A172 (cell line): ENCODE measurements at places on chromosomes 3 and 15.

GRCh38 chr3:41212088-41212487 is 12.8 kb downstream of the CTNNB1 start:
- DNase-seq, result no peak

GRCh38 chr3:47283193-47283537 is 421 bp downstream of the KLHL18 start:
- peak; percentile 2 for DNase-seq

DNA sequence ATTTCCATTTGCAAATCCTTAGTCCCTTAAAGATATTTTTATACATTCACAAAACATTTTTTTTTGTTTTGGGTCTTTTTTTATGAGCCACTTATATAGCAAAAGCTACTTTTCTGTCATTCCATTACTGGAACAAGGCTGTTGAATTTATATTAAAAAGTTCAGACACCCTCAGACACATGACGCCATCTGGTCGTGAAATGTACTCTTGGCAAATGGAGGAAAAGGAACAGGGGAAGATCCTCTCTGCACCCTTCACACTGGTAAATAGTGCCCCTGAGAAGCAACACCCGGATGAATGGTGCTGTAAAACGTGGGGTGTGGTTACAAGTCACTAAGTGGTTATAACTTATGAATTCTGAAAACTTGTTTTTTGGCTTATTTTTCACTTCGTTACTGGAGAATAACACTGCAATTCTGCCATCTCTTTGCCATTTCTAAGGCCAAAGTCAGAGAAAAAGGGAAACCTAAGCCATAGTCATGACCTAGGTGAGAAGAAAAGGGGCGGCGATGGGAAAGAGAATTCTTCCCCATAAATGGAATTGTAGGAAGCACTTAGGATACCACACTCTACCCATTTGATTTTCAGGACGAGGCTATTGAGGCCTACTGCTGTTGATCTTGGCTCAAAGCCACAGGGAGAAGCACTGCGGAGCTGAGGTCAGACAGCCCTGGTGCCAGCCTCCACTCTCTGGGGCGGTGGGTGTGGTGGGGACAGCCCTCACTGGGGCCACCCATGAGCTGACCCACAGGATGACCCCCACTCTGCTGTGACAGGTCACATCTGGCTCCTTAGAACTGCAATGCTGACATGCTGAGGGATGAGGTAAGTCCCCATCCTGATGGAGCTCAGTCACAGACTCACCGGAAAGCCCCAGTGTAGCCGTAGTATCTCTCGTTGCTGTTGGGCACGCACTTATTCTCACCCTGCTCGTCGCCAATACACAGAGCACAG is 21.9 kb downstream of the LTF start:
- no peak for DNase-seq

GRCh38 chr3:10531031-10531430 is 25.6 kb upstream of the ATP2B2 start:
- no peak for DNase-seq

GRCh38 chr3:124986192-124987143 is 51.9 kb upstream of the MUC13 start:
- peak; percentile 100 for DNase-seq

DNA sequence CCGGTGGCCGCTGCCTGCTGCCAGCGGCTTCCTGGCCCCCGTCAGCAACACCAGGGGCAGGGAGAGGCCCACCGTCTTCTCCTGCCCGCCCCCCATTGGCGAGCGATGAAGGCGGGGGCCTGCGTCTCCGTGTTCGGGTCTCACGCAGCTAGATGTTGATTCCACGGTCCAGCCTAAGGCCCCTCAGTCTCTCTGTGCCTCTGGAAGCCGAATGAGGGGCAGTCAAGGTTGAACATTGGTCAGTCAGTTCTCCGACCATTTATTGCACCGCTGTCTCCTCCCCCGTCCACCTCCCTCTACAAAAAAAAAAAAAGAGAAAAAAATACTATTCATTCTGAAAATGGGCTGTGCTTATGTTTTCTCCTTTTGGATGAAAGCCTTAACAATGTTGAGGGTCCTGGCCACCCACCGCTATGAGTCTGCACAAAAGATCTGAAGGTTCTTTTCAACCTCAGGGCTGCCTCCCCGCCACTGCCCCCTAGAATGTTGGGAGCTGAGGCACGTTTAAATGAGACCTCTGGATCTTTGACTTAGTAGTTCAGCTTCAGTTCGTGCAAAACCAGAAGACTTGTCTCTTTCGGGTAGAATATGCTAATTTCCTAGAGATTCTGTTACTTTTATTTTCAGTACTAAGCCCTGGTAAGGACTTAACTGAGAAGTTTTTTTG is 736 bp downstream of the IREB2 start:
- no peak for DNase-seq

- DNase-seq, result no peak
These were observed 73.7 kb downstream of the ARHGEF26 start for GRCh38 chr3:154194877-154195276.

DNA sequence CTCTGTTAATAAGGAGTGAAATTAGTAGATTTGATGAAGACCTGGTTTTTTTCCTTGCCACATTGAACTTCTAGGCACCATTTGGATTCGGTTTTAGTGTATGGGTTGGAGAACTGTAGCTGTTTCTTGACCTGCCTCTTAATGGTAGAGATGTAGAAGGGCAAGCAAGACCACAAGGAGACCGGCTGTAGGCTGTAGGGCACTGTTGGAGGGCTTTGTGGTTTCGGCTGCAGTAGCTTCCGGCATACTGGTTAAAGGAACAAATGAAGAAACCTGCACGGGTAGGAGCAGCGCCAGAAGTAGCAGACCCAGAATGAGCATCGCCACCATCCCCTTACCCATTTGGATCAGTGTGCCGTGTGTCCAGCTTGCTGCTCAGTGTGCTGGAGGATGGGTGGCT is 7.9 kb downstream of the PCLAF start:
- no peak for DNase-seq

DNA sequence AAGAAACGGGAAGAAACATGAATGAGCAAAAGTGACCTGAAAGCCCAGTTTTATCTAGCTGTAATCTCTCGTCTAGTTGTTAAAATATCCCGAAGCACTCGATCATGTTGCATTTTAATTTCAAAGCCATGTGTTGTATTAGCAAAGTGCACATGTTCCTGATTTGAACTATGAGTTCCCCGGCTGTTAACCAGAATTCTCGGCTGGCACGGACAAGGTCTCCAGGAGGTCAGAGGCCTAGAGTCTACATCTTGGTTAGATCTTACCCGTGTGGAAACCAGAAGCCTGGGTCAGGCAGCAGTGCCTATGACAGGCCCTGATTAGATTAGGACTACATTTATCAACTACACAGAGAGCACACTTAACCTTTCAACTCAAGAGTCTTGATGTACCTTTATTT is 195.8 kb downstream of the CDIN1 start:
- no peak for DNase-seq

- no peak for DNase-seq
These were observed 203.7 kb upstream of the UMPS start for GRCh38 chr3:124526601-124527000.

GRCh38 chr3:77468626-77469020 is 428.7 kb downstream of the ROBO2 start:
- DNase-seq, result no peak

DNA sequence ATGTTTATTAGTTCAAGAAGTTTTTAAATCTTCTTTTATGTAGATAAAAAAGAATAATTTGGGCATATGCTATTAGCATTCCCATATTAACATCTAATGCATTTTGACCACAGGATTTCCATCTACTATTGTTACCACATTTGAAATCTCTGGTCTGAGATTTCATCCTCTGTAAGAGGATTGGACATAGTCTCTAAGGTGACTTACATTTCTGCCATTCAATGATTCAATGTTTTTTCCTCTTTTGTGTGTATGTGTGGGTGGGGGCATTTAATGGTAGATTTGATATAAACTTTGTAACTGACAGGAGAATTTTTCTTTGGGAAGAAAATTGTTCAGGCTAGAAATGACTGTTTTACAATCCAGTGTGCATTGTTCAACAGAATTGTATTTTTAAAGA is 307.3 kb upstream of the RBMS3 start:
- DNase-seq, result peak; percentile 10

DNA sequence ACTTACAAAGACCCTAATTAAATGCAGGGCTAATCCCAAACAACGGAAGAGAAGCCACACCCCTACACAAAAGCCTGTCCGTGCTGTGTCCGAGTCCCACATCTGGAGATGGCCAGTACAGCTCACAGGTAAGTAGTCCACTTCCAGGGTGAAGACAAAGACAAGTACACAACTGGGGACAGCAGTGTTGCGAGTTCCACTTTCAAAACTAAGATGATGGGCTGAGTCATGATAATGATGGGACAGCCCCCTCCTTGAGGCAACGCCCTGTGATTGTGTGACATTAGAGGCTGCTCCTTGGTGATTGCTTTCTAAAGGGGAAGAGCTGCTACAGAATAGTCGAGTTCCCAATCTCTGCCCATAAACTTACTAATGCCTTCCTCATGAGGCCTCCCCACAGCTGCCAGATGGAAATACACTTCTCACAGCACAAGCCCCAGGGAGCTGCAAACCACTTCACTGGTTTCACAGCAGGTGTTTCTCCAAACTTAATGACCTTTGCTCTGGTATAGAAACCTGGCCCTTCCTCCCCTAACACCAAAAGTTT is 27.6 kb downstream of the RFT1 start:
- DNase-seq, result peak; percentile 35

- peak; percentile 52 for DNase-seq
These were observed 800.8 kb downstream of the MCTP2 start for GRCh38 chr15:95032156-95032555.

DNA sequence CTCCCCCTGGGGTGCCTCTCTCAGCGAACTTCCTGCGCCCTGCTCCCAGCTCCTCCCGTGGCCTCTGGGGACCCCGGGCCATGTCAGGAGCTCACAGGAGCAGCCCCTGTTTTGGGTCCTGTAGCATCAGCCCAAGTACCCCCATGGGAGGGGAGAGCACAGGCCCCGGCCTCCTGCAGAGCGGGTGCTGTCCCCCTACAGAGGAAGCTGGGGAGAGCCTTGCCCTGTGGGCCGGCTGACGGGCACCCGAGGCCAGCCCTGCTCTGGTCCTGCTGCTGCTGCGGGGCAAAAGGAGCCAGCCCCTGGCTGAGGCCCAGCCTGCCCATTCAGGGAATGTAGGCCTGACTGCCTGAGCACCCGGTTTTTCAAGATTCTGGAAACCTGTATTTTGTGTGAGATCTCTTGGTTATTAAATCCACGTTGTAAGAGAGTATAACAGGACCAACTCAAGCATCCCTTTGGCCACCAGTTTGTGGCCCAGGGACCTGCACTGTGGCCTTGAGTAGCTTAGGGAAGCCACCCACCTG is 12.4 kb downstream of the PLXNA1 start:
- DNase-seq, result no peak

GRCh38 chr3:43247561-43248184 is 38.7 kb upstream of the SNRK start:
- no peak for DNase-seq

- DNase-seq, result no peak
These were observed 2.5 kb downstream of the DNAJB8 start for GRCh38 chr3:128464188-128464587.

DNA sequence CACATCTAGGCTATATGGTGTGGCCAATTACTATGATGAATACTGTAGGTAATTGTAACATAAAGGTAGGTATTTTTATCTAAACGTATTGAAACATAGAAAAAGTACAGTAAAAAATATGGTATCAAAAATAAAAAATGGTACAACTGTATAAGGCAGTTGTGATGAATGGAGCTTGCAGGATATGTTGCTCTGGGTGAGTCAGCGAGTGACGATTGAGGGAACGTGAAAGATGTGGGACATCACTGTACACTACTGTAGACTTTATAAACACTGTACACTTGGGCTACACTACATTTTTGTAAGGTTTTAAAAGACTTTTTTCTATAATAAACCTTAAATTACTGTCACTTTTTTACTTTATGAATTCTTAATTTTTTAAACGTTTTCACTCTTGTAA is 10.3 kb downstream of the CTNNB1 start:
- no peak for DNase-seq

GRCh38 chr3:112486811-112487505 is 12.3 kb downstream of the BTLA start:
- peak; percentile 7 for DNase-seq
